DMS79 treated with DMSO at 0.1 percent for 48 hours (cell line): ENCODE measurements at places on chromosomes 7 and 10.

GRCh38 chr7:105219771-105220160 lies 169.0 kb downstream of the SRPK2 start:
- DNase-seq = no peak

GRCh38 chr10:68221196-68221595 lies 10.7 kb downstream of the ATOH7 start:
- no peak for DNase-seq

GRCh38 chr7:41870461-41871138 lies 167.7 kb upstream of the INHBA start:
- DNase-seq = no peak

GRCh38 chr7:83550100-83550499 lies 98.8 kb downstream of the SEMA3E start:
- no peak for DNase-seq

- DNase-seq = no peak
Measured at GRCh38 chr10:14433147-14433546, 102.4 kb upstream of the FRMD4A start.

DNA sequence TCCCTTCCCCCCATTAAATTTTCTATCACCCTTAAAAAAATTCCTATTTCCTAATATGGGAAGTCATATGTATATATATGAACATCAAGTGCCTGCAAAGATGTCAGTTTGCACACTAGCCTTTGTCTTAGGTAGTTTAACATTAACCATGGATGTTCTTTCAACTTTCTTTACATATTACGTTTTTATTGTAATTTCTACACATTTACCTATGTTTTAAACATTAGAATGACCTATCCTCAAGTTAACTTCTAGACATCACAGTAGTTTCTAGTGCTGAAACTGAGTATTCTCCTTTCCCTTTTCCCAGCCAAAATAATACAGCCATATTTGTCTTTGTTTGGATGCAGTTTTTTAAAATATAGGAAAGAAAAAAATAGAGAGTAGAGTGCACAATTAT lies 5.8 kb downstream of the DLX6 start:
- no peak for DNase-seq

DNA sequence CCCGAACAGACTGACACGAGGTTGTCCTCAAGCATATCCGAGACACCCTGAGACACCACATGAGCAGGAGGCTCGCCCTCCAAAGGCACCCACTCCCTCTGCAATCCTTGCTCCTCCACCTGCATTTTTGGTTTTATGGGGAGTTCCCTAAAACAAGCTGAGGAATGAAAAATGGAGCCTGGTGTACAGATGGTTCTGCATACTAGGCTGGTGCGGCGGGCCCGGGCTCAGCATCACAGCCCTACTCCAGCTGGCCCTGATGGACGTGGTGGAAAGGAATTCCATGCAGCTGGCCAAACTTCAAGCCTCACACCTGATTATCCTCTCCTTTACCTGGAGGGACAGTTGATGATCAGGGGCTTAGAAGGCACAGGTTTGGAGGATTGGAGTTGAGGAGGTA lies 30.3 kb upstream of the JAKMIP3 start:
- no peak for DNase-seq

DNA sequence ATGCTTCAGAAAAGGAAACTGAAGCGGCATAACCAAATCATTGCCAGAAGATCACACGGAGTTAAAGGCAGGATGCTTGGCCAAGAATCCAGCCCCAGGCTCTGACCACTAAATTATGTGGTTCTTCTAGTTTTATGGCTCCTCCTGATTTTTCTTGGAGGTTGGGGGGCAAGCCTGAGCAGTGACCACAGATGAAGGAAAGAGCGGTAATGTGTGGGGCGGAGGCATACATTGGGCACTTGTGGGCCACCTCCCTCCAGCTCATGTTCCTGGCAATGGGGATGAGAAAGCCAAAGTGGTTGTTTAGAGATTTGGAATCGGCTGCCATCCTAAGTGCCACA lies 3.2 kb downstream of the TRPV6 start:
- no peak for DNase-seq

DNA sequence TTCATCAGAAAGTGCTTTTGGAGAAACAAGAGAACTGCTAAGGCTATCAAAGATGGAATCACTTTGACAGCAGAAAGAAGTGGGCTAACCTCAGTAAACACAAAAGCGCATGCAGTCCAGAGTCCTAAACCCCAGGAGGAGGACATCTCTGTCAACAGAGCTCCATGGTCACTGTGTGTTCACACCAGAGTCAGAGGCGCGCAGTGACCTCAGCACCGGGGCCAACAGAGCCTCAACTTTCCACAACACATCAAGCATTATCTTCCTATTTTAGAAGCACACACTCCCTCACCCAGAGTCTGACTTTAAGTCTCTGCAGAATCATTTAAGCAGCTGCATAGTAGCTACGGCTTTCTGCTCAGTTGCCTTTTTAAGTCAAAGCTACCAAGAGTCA lies 195.3 kb downstream of the DIP2C start:
- DNase-seq = no peak

DNA sequence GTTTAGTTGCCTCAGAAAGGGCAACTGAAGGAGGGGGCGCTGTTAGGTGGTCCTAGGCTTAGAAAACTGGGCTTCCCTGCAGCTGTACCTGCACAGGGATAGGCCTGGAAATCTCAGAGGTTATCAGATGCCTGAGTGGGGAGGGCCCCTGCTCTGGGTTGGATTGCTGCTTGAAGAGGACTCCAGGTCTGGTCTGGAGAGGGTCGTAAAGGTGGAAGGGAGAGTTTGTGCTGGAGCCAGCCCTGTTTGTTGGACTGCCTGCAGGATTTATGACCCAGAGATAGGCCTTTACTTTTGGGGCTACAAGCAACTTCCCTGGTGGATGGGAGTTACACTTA lies 765.9 kb downstream of the GRID1 start:
- DNase-seq = peak; percentile 1

GRCh38 chr7:100369105-100369504 lies 4.2 kb upstream of the PILRA start:
- DNase-seq = no peak

- no peak for DNase-seq
Measured at GRCh38 chr10:17126327-17126726, 3.3 kb downstream of the CUBN start.

DNA sequence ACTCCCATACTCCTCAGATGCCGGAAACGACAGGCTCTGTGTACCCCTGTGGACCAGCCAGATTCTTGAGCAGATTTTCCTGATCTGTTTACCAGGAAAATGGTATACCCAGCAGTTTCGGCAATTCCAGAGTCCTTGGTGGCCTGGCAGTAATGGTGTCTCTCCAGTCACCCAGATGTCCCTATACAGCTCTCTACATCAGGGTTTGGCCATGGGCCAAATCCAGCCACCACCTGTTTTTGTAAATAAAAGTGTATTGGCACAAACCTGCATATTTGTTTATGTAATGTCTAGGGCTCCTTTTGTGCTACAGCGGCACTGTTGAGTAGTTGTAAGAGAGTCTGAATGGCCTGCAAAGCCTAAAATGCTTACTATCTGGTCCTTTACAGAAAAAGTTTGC lies 491.3 kb downstream of the RPS24 start:
- peak; percentile 58 for DNase-seq

DNA sequence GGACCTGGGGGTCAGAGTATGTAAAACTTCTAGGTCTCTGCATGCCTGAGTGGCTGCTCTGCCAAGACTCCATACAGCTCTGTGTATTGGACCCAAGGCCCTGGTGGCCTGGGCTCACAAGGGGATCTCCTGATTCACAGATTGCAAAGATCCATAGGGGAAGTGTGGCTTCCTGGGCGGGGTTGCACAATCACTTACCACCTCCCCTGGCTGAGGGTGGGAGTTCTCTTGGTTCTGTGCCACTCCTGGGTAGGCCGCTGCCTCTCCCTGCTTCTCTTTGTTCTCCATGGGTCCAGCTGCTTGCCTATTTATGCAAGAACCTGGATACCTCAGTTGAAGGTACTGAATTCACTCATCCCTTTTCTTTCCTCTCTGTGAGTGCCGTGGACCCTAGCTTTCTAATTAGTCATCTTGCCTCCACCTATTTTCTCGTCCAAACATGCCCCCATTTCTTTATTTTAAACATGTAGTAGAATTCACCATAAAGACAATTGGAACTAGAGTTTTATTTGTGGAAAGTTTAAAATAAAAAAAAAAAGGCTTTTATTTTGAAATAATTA lies 18.5 kb upstream of the AGR3 start:
- no peak for DNase-seq

DNA sequence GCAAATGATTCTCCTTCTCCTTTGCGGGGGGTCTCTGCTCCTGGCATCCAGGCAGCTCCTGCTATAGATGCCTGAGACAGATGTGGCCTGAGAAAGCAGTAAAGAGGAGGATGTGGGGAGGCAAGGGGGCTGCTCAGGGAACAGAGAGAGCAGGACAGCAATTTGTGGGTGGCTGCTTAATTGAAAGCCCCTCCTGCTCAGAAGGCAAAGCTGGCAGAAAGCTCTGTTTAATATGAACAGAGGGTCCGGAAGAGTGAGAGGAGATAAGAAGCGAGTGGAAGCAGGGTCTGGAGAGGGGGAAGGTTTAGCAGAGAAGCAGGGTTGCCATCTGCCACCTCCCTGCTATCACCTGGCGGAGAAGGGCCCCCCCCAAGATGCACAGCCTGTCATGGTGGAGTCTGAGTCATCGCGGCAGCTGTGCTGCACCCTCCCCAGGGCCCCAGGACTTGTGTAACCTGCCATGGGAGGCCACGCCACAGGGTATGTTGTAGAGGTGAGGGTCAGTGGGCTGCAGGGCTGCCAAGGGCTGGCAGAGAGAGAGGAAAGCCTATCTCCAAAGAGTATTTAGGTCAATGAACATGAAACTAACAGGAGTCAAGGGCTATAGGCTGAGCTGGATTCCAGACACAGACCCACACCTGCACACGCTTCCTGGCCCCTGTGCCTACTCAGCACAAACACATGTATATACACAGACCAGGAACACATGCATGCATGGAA lies 1109.8 kb upstream of the AUTS2 start:
- no peak for DNase-seq

DNA sequence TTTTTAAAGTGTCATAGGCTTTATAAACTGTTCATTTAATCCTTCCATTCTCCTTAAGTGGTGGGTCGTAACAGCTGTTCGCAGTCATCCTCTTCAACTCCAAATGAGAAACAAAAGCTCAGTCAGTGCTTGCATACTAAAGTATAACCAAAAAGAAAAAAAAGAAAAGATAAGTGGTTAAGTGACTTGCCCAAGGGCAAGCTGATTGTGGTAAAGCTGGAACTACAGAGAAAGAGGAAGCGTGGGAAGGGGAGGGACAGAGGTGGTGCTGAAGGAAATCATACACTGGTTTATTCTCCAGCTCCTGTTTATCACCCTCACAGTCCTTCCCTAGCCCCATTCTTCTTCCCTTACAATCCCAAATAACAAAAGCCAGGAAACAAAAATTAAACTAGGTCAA lies 29.6 kb downstream of the IDE start:
- DNase-seq = peak; percentile 19

- DNase-seq = no peak
Measured at GRCh38 chr7:43888993-43889945, 17.1 kb downstream of the URGCP start.

DNA sequence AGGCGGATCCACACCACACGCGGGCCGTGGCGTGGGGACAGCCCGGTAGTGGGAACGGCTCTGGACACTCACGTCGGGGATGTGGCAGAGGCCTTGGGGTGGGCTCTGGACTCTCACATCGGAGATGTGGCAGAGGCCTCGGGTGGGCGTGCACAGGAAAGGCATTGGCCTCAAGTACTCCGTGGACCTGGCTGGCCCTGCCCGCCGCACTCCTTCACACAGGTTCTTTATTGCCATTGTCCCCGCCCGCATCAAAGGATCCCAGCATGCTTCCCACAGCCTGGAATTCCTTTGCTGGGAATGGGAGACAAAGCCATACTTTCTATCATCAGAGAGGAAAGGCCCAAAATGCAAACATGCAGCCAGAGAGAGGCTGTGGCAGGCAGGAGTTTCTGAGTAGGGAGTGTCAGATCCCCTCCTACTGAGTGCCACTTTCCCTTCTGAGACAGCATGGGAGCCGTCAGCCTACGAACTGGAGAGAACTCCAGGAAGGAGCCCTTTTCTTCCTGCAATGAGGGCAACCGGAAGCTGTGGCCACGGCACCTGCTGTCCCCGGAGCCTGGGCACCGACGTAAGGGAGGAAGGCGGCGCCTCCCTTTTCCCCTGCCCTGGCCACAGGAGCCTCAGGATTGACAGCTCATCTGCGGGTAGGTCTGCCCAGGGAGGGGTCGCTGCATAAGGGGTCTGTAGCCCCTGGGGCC lies 51.5 kb downstream of the RBM17 start:
- no peak for DNase-seq

DNA sequence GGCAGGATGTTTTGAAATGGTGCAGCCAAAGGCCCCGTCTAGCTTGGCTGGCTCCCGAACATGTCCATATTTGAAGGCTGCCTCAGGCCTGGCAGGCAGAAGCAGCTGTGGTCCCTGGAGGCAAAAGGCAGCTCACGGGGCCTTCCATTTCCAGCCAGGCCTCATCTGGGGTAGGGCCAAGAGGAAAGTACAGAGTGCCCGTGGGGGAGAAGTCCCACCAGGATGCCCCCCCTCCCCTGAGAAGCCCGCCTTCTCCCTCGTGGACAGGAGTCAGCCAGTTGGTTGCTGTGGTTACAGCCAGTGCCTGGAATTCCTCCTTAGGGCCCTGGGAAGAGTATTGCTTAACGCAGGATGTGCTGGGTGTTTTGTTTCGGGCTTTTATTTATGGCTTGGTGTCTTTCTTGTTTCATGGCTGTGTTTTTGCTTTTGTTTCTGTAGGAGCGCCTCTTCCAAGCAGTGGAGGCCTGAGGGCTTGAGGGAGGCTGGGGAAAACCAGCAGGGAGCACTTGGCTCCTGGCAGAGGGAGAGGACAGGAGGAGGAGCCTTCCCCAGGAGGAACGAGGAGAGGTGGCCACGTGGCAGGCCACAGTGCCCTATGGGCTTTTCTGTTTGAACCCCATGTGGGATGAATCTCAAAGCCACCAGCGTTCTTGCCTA lies 45.4 kb downstream of the CHST3 start:
- peak; percentile 6 for DNase-seq

DNA sequence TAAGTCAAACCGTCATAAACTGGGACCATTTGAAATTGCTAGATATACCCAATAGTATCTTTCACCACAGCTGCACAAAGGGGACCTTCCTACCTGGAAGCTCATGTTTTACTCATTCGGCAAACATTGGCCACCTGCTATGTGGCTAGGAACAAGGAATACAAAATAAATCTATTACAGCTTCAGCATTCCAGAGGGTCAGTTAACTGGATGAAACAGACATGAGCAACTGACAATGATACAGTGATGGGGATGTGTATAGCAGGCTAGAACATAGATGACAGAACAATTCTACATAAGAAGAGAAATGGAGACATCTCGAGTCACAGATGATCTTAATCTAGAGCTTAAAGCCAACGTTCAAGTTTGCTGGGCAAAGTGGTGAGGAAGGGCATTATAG lies 3.1 kb upstream of the SMURF1 start:
- no peak for DNase-seq

GRCh38 chr10:16663444-16663843 lies 141.8 kb upstream of the C1QL3 start:
- no peak for DNase-seq

DNA sequence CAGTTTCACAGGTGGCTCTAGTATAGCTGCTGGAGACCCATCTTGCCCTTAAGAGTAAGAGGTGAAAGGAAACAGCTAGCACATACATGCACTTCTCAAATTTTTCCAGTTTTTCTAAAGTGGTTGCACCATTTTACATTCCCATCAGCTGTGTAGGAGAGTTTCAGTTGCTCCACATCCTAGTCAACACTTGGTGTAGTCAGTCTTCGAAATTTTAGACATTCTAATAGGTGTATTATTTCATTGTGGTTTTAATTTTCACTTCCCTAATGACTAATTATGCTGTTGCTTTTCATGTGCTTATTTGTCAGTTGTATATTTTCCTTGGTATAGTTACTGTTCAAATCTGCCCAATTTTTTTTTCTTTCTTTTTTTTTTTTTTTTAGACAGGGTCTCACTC lies 9.5 kb upstream of the HACD1 start:
- no peak for DNase-seq
